CD4-positive, alpha-beta T cell treated with Interleukin-15 for 4 hours (primary cell): ENCODE measurements at places on chromosomes 13 and 19.
A peak's percentile ranks its signal among the peaks of the same experiment; 100 is the strongest.

GRCh38 chr19:30640252-30640965 is 268.2 kb downstream of the ZNF536 start:
- no peak for DNase-seq

GRCh38 chr13:88086577-88086976 is 415.4 kb downstream of the SLITRK5 start:
- no peak for DNase-seq

- peak; percentile 36 for DNase-seq
Measured at GRCh38 chr19:6476155-6476895, 5.3 kb downstream of the DENND1C start.

GRCh38 chr13:38667526-38668109 is 19.3 kb upstream of the FREM2 start:
- no peak for DNase-seq

GRCh38 chr13:98141509-98142379 is 1.1 kb upstream of the FARP1 start:
- DNase-seq = no peak

- DNase-seq = no peak
Measured at GRCh38 chr19:18596752-18597157, 8.2 kb downstream of the REX1BD start.

DNA sequence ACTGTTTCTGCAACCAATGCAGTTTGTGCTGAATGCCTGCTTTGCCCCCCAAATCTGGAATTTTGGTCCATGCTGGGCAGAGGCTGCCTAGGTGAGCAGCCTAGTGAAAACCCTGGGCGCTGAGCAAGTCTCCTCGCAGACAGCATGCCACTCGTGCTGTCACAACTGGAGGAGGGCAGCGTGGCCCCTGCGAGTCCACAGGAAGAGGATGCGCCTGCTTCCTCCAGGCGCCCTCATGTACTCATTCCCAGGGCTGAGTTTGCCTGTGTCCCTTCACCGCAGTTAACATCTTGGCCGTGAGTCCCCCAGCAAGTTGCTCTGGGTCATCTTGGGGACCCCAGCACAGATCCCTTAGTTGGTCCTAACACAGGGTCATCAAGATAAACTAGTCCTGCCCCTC is 26.2 kb upstream of the TMEM160 start:
- DNase-seq = no peak

DNA sequence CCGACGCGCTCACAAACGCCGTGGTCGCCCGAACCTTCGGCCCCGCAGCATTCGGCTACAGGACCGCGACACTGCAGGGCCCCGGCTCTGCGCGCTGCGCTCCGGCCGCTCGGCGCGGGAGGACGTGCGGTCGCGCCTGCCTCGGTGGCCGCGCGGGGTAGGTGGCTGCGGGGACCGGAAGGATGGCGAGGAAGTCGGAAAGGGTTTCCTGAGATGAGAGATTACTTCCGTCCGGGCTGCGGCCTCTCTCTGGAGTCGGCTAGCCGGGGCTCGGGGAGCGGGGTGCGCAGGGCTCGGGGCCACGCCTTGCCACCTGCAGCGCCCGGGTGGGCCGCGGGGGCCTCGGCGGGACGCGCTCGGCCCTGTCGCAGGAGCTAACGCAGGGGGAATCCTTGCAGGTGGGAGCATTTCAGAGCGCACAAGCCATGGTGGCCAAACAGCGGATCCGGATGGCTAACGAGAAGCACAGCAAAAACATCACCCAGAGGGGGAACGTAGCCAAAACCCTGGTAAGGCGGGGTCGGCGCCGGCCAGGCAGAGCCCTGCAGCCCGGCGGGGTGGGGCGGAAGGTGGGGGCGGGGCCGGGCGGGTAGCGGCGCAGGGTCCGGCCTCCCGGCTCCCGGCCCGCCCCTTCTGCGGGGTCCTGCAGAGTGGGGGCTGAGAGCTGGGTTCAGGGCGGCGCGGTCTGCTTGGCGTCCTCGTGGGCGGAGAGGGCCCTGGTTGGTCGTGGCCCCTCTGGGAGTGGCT is at the start of gene SERP2:
Gene SERP2 (plus strand): TSS at position 224 of the 747 bp plus-strand sequence. CDS start 202 bp downstream, at position 426.
- no peak for DNase-seq

GRCh38 chr13:111548805-111549204 is 228.4 kb downstream of the TEX29 start:
- DNase-seq = no peak

GRCh38 chr19:32691952-32692726 is 518 bp downstream of the NUDT19 start:
- peak; percentile 40 for DNase-seq

GRCh38 chr19:51224163-51224641 is 678 bp upstream of the CD33 start:
- no peak for DNase-seq

- no peak for DNase-seq
Measured at GRCh38 chr19:46659151-46660007, 1.6 kb downstream of the DACT3 start.

GRCh38 chr13:113774177-113775107 is 15.4 kb downstream of the TMEM255B start:
- DNase-seq = no peak

DNA sequence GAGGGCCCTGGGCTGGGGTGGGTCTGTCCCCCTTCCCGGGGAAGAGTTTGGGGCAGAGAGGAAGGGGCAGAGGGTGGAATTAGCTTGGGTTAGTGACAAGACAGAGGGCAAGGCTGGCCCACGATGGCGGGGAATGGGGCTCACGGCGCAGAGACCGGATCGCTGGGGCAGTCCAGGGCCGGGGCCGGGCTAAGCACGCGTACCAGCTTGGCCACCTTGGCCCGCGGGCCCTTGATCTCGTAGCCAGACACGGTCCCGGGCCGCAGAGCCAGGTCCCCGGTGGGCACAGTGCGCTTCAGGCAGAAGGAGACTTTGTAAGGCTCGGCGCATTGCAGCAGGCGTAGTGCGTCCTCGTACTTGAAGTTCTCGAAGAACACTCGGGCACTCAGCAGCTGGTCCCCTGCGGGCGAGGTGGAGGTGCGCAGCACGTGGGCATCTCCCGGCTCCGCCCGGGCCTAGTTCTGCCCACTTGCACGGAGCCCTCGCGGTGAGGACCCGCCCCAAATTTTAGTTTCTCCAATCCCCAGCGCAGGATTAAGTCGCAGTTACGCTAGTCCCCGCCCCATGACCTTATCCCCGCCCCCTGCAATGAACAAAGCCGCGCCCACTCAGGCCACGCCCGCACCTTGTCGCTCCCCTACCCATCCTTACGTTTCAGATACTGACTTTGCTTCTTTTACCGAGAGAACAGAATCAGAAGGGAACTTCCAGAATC is 8.6 kb upstream of the HIPK4 start:
- DNase-seq = peak; percentile 66

DNA sequence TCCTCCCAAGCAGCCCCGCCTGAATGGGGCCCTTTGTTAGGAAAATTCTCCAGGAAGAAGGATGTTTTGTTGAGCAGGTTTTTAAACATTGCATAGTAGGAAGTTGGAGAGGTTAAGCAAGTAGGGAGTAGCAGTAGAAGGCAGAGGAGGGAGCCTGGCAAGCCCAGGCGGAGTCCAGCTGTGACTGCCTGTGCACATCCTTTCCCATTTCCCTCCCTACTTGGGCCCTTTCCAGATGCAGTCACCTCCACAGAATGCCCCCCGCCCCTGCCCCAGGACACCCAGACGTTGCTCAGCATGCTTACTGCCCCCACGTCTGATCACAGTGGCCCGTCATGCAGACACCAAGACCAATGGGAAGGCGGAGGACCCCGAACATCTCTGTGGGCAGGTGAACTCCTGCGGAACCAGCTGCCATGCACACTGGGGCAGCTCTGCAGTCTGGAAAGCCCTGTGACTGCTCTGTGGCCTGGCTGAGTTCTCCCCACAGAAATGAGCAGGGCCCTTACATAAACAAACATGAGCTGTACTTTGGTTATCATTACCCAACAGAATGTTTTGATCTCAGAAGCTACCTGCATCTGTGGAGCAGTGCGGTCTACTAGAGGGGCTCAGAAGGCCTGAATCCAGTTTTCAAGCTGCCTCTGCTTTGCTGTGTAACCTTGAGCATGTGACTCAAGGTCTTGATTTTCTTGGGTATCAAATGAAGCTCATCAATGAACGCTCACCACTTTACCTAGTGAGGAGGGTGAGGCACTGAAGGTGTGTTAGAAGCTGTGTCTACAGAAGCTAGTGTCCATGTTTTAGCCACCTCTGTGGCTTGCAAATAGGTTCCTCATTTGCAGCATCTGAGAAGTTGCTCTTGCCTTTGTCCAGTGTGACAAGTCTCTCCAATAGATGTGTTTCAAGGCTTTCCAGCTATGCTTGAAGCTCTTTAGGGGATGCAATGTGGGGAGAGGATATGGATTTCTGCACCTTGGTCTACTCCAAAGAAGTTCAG is 84.2 kb downstream of the TNFRSF19 start:
- DNase-seq = no peak

GRCh38 chr13:75812751-75813181 is 176.6 kb downstream of the LMO7 start:
- no peak for DNase-seq

DNA sequence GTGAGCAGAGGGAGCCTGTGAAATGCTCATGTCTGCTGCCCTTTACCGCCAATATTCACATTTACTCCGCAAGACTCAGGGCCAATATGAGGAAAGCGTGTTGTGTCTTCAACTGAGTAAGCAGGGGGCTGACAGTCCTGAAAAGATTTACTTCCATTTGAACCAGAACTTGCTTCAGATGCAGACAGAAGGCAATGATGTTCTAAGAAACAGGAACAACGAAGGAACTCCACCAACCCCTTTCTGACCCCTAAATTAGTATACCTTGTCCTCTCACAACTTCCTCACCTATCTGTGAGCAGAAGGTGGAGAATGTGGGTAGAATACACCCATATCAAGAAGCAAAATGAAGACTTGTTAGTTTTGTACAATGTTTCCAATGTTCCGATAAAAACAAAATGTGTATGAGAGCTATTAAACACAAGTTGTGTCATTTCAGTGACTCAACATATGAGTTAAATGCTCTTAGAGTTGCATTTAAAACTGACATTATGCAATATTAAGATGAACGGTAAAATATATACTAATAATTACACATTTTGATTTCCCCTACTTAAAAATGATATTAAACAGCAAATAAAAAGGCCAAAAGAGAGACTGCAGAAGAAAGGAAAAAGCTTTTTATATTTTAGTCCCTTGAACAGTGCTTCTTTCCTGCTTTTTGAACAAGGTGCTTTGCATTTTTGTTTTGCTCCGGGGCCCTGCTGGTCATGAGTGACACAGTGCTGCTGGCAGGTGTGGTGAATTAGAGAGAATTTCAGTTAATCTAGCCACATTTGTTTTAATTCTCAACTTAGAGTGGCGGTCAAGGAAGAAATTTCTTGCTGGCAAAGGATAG is 16.0 kb downstream of the TMEM272 start:
- no peak for DNase-seq

DNA sequence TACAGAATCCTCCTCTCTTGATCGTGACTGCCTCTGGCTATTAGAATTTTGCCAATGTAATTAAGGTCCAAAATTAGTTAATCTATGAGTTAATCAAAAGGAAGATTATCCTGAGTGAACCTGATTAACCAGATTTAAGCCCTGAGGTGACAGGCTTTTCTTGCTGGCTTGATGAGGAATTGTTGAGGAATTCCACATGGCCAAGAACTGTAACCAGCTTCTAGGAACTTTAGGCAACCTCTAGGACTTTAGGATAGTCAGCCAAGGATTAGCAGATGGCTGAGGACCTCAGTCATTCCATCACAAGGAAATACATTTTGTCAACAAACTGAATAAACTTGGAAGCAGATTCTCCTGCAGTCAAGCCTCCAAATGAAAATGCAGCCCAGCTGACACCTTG is 84.8 kb downstream of the STOML3 start:
- no peak for DNase-seq

GRCh38 chr13:111402441-111402840 is 82.0 kb downstream of the TEX29 start:
- no peak for DNase-seq

DNA sequence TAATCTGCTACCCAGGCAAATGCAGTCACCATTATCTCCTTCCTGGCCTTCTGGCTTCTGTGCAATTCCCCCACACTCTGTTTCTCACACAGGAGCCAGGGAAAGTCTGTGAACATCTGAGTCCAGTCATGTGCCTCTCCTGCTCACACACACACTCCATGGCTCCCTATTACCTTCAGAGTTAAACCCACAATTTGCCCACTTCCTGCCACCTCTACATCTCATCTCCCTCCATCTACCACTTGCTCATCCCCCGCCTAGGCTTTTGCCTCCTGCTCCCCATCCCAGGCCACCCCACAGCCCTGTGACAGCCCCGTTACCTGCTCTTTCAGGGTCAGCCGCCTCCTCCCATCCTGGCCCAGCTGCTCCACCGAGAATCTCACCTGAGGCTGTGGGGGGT is 13.5 kb downstream of the IL12RB1 start:
- no peak for DNase-seq

DNA sequence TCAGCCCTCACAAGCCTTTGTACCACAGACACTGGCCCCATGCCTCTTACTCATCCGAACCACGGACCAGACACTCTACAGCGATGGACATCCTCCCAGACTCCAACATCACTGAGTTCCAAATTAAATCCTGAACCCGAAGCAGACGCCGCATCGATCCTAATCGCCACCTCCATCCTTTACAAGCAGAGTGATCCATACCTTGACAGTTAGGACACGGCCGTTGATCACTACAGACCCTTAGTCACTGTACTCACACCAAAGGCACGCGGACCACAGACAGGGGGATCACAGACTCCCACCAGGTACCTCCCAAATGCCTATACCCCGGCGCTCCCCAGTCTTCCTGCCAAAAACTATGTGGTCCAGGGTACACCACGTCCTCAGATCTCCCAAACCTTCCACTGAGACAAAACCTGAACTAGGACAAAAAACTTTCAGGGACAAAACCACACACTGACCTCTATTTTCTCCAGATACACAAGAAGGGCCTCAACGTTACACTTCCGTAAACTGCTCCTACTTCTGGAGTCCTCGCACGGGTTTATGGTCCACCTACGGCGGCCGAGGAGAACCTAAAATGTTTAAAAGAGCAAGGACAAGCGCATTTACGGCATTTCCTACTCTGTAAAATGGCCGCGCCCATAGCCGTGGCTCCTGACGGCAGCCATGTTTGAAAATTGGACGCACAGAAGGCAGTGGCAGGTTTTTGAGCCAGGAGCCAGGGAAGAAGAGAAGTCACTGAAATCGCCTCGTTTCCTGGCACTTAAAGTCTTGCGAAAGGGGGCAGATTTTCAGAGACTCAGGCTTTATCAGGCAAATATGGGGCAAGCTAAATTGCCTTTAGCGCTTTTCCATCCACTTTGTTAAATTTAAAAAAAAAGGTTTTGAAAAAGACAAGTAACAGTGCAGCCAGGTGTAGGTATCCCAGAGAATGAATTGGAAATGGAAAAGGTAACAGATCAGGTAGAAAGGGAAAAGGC is at the start of gene ZNF350:
Gene ZNF350 (minus strand): TSS at position 532 of the 983 bp plus-strand sequence. CDS start 12,480 bp downstream, outside the sequence.
- DNase-seq = peak; percentile 94

GRCh38 chr19:5627395-5627904 is 4.6 kb downstream of the SAFB start:
- DNase-seq = peak; percentile 11

GRCh38 chr19:6648141-6648715 is 21.7 kb downstream of the TNFSF14 start:
- DNase-seq = no peak

- DNase-seq = no peak
Measured at GRCh38 chr19:54063350-54064116, at the start of gene VSTM1. VSTM1 (minus strand) TSS chr19:54063897; CDS start chr19:54063777, 120 bp downstream.

DNA sequence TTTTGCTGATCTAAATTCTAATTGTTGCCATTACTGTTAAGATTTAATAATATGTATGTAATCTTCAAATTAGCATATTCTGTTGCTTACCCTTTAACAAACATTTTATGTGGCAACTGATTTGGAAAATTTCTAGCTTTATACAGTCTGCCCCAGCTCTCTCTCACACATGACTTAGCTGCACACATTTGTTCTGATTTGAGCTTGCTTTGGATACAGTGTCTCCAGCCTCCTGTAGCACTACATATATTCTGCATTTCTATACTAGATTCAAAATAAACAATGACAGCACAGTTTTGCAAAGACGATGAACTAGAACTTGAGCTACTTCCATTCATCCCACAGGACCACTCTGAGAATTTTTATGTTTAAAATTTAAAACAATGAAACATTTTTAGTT is 254.7 kb downstream of the DNAJC15 start:
- no peak for DNase-seq
